ENCODE measurements at places on chromosomes 16 and 17.

- no peak for DNase-seq
These were observed 1.4 kb downstream of the DNASE1L2 start for GRCh38 chr16:2237493-2238149.

GRCh38 chr16:14070555-14070876 is 603 bp upstream of the MRTFB start:
- DNase-seq = no peak

DNA sequence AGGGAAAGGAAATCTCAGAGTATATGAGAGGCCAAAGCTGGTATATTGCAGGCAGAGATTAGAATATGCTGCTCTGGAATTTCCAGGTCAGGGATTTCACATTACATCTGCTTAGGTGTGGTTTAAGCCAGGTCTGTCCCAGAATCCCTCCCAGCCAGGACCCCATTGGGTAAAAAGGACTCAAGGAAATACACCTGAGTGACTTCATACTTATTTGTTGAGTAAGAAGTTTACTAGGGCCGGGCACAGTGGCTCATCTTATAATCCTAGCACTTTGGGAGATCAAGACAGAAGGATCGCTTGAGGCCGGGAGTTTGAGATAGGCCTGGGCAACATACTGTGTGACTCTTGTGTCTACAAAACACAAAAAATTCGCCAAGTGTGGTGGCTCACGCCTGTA is 7.2 kb downstream of the PIPOX start:
- DNase-seq = no peak

DNA sequence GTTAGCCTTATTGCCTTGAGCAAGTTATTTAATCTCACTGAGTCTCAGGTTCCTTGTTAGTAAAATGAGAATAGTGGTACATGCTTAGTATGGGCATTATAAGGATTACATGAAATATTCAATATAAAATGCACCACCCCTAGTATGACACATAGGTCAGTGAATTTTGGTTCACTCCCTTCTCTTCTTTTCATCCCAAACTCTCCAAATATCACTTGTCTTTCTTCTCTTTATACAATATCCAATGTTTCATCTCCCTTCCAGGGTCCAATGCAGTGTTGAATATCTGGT is 28.4 kb upstream of the CCL2 start:
- DNase-seq = no peak

GRCh38 chr16:10729104-10730048 is 14.3 kb upstream of the NUBP1 start:
- DNase-seq = peak; percentile 42

GRCh38 chr16:1980030-1980769 is 1.1 kb downstream of the NOXO1 start:
- no peak for DNase-seq

DNA sequence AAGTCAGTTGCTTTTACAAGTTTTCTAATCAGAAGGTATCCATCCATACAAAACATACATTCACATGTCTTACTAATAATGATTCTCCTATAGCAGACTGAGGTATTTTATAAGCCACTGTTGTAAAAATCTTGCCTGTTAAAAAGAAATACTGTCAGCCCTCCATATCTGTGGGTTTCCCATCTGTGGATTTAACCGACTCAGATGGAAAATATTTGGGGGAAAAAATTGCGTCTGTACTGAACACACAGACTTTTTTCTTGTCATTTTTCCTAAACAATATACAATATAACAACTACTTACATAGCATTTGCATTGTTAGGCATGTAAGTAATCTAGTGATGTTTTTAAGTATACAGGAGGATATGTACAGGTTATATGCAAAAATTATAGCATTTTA is 90.4 kb downstream of the PARN start:
- no peak for DNase-seq

GRCh38 chr17:48025904-48026501 is 11.6 kb downstream of the COPZ2 start:
- DNase-seq = peak; percentile 77

GRCh38 chr17:28500712-28501379 is 5.3 kb upstream of the FOXN1 start:
- no peak for DNase-seq

DNA sequence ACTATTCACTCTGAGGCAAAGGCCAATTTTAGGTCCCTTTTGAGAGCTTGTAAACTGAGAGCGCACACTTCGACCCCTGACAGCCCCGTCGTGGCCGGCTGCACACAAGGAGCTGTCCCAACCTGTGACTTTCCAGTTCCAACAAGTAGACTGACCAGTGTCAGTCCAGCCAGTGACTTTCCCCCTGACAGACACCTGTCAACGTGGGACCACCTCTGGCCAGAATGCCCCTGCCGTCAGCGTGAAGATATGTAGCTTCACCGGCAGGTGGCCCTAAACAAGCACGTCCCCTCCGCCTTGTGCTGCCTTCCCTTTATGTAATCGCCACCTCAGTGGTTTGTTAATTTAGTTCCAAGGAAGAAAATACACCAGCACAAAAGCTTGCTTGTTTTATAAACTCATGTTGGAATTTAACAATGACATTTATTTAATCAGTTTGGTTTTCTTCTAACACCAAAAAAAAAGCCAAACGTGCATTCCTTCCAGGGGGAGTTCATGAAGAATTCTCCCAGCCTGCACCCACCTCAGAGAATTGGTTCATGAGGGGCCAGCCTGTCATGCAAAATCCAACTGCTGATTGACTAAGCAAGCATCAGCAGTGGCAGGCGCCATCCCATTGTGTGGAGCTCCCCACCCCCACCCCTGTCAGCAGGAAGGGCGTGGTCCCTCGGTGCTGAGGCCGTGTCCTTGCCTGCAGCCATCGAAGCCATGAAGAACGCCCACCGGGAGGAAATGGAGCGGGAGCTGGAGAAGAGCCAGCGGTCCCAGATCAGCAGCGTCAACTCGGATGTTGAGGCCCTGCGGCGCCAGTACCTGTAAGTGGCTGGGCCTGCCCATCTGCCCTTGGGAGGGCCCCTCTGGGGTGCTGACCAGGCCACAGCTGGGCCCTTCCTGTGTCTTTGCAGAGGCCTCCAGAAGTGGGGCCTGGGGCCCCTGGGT is 33.9 kb downstream of the PLD6 start:
- DNase-seq = no peak

DNA sequence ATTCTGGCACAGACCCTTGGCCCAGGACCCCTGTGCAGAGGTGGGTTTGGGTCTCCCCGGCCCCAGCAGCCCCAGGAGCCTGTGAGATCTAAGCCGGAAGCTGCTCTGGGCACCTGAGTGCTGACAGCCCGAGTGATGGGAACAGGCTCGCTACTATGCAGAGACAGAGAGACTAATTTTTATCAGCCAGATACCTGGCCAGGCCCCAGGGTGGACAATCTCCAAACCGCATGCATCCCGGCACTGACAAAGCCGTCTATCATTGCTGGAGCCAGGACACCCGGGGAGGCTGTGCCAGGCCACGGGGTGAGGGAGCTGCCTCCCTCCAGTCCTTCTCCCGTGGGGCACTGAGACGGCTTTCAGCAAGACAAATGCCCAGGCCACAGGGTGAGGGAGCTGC is 25.0 kb downstream of the CBFA2T3 start:
- DNase-seq = no peak

- DNase-seq = peak; percentile 21
These were observed at the start of gene GRIN2A for GRCh38 chr16:10182222-10183053. TSS of gene GRIN2A (minus strand) at chr16:10182428. CDS start at chr16:10180411, 2,017 bp downstream.

DNA sequence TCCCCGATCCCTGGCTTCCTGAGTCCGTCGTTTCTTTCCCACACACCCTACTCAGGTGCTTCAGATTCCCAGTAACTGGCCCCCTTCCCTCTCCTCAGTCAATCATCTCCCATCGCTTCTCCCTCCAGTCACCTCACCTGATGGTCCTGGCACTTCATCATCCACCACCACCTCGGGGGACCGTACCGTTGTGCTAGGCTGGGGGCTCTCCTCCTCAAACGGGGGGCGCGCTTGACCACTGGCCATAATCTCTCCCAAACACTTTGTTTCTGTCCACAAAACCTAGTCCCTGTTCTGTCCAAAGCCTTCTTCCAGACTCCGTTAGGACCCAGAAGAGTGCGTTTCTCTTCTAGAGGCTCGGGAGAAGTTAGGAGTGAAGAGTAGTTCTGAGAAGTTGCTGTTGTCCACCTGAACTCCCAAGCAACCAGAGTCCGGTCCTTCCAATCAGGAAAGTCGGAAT is at the start of gene SPDYE4:
Gene SPDYE4, minus strand, starts transcription at position 410 of the 460 bp plus-strand sequence. Its CDS starts 164 bp downstream, at position 246.
- DNase-seq = no peak

DNA sequence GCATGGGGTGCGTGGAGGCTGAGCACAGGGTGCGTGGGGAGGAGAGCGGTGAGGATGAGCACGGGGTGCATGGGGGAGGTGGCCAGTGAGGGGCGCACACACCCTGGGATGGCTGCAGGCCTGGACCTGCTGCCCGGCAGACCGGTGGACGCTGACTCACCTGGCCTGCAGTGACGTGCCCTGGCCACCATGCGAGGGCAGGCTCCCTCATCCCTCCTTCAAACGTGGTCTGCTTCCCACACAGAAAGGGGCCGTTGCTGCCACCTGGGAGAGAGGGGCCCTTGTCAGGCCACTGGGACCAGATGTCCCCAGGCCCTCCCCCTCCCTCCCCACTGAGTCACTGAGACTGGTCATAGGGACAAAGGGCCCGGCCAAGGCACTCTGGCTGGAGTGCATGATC is 20.1 kb upstream of the APRT start:
- peak; percentile 40 for DNase-seq

DNA sequence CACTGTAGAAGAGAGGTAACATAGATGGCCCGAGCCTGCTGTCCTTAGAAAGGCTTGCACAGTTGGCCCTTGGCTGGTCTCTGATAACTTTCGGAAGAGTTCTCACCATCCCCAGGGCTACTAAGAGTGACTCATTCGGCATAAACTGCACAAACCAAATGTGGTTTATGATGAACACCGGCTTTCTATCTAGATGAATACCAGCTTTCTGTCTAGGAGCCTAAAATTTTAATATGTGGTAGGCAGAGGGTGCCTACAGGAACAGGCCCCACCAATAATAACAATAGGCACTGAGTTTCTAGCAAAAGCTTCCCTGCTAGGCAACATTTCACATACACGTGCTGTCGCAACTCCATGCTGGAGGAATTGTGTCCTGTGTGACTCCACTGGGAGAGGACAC is 15.4 kb downstream of the CNOT1 start:
- DNase-seq = peak; percentile 92

DNA sequence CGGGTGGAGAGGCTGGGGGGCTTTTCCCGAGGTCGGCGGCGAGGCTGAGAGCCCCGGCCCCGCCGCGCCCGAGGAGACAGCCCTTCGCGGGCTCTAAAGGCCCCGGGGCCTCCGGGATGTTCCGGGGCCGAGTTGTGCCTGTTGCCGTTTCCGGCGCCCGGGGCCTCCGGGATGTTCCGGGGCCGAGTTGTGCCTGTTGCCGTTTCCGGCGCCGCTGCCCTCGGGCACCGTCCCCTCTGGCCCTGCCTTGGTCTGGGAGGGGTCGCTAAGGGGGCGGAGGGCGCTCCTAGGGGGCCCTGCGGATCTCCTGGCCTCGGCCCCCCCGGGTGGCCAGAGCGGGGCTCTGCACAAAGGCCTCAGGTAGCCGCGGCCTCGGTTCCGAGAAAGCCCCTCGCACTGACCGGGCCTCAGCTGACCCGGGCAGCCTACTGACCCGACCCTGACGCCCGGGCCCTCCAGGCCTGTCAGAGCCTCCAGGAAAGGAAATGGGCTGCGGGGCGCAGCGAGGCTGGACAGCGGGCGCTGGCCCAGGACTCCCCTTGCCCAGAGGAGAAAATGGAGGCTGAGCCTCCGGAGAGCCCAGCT is 24.2 kb downstream of the ACTG1 start:
- DNase-seq = peak; percentile 36

DNA sequence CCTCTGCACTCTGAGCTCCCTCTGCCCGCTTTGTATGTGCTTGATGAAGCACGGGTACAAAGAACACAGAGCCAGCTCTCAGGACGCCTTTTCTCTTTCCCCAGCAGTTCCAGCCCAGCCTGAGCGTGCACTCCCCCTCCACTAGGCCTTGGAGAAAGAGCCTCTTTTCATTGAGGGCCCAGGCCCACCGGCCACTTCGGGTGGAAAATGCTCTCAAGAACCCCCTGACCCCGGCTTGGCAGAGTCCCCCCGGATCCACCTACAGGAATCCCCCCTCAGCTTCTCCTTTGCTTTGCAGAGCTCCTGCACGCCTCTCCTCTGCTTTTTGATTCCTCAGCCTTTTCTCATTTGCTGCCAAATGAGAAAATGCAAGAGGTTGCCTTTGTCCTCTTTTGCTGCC is 30.2 kb downstream of the MRC2 start:
- DNase-seq = no peak

DNA sequence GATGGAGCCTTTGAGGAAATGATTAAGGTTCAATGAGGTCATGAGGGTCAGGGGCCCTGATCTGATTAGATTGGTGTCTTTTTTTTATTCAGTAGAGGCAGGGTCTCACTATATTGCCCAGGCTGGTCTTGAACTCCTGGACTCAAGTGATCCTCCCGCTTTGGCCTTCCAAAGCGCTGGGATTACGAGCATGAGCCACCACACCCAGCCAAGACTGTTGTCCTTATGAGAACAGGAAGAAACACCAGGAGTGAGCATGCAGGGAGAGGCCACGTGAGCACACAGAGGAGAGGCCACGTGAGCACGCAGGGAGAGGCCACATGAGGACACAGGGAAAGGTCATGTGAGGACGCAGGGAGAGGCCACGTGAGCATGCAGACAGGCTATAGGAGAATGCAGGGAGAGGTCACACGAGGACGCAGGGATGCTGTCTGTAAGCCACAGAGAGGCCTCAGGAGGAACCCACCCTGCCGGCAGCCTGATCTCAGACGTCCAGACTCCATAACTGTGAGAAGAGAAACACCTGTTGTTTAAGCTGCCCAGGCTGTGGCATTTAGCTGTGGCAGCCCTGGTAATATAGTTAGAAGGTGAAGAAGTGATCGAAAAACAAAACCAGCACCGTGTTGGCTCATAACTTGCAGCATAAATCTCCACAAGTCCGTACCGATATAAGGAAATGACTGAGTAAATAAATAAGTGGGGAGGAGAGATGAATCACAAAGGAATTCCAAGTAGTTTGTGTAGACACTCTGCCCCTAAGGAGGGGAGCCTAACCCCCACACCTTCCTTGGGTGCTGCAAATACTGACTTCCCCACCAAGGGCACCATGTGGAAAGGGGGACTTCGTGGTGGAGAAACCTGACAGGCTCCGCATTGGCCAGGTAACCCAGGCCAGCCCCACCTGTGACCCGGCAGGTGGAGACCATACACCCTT is 14.6 kb upstream of the CSNK1D start:
- DNase-seq = peak; percentile 93

DNA sequence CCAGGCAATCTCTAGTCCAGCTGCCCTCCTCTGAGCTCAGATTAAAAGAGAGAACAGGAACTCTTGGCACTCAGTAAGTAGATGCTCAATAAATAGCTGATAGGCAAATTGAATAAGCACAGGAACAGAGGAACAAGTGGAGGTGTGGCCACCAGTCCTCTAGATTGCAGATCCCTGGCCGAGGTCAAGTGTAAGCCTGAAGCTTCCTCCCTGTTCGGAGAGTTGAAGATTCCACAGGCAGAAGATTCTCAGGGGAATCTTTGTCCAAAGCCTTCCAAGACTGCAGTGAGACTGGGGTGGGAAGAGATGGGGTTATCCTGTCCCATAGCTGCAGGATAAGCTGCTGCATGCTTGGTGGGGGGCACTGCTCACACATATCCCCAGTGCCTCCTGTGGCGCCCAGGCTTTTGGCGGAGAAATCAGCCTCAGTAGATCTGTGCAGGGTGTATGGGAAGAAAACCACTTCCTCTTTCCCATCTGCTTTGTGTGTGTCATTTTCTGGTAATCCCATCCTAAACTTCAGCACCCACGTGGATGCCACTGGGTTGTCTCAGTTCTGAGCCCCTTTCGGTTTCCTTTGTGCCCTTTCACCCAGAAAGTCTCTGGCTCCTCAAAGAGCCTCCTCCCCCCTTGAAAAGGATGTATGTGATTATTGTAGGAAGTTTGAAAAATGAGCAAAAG is 12.1 kb downstream of the CD300A start:
- no peak for DNase-seq

GRCh38 chr16:86772671-86773353 is 194.5 kb downstream of the FOXL1 start:
- DNase-seq = peak; percentile 86
